ENCODE measurements at places on chromosomes 6 and 20. TPM values are rescaled to one million over a fixed set of nuclear protein-coding genes. Genes with fewer than 3 reads are reported as not detected.

Gene OTOR
- not detected for total RNA-seq

Gene KIF13A
- total RNA-seq = 16.9 TPM

Gene HACE1
- 6.0 TPM for total RNA-seq

- DNase-seq = no peak
These were observed 123.8 kb downstream of the BANF2 start for GRCh38 chr20:17823409-17824144.

DNA sequence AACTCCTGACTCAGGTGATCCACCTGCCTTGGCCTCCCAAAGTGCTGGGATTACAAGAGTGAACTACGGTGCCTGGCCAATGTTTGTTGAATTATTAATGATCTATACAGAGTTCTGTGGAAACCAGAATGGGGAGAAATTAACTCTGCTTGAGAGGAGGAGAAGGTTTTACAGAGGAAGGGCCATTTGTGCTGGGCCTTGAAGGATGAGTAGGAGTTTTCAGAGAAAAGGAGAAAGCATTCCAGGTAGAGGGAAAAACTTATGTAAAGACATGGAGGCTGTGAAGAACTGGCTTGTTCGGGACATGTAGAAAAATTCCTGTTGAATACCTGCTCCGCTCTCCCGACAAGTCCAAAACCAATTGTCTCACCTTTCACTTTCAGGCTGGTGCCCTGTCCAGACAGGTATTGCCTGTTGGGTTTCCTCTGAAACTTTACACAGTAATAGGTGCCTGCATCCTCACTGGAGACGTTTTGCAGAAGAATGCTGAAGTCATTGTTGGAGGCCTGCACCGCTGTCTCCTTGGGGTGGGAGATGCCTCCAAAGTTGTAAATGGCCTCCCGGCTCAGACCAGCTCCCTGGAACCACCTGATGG is 11.3 kb upstream of the NSFL1C start:
- DNase-seq = no peak

GRCh38 chr6:29528300-29528931 is 31.1 kb downstream of the UBD start:
- no peak for DNase-seq

DNA sequence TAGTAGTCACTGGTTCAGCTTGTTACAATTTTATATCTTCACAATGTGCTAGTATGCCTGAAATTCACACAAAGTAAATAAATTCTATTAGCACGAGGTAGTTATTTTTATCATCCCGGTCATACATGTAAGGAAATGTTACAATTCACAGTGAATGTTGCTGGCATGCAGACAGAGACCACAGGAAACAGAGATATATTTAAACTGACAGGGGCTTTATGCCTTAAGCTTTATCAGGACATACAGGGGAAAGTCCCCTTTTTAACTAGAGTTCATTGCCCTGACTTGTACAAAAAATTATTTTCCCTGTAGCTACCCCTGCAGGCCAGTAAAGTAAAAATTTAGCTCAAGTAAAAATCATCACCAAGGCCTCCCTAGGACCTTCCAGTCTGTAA is 712.0 kb upstream of the NRSN1 start:
- DNase-seq = peak; percentile 15

GRCh38 chr20:3721912-3722311 is 9.5 kb upstream of the SIGLEC1 start:
- no peak for DNase-seq

DNA sequence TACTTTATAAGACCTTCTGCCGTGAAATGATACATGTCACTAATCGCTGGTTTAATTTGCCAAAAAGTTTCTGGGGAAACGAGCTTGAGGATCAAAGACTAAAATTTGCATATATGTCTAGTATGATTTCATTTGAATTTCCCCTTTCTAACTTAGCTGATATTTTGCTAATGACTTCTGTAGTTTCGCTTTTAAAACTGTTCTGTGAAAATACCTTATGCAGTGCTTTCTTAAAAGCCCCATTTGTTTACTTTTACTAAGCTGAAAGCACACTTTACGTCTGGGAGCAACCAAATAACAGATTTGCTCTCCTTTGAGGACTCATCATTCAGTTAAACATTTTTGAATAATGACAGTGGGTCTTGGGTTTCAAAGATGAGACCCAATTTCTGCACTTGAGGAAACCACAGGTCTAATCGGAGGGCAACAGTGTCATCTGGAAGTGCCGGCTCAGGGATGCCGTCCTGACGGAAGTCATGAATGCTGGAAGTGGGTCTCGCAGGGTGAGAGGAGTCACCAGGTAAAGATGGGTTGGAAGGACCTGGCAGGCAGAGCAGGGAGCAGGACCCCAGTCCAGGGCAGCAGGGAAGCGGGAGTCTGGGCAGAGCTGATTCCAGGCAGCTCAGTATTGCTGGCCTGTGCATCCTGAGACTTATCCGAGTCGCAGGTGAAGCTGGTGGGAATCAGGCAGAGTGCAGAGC is 33.2 kb downstream of the PLEKHG1 start:
- DNase-seq = no peak
